ENCODE measurements at places on chromosomes 11 and 22. TPM values are rescaled to one million over a fixed set of nuclear protein-coding genes. Genes with fewer than 3 reads are reported as not detected.

- DNase-seq: no peak
Measured at GRCh38 chr11:34514597-34514996, 1.0 kb upstream of the ELF5 start.

The CTSD gene
- 63.9 TPM for total RNA-seq

- DNase-seq: no peak
Measured at GRCh38 chr11:78057462-78058055, 6.1 kb upstream of the THRSP start.

GRCh38 chr11:125441648-125442410 lies 54.2 kb downstream of the FEZ1 start:
- no peak for DNase-seq

All from fibroblast of villous mesenchyme (primary cell).